ENCODE measurements at places on chromosomes 16 and 17.

DNA sequence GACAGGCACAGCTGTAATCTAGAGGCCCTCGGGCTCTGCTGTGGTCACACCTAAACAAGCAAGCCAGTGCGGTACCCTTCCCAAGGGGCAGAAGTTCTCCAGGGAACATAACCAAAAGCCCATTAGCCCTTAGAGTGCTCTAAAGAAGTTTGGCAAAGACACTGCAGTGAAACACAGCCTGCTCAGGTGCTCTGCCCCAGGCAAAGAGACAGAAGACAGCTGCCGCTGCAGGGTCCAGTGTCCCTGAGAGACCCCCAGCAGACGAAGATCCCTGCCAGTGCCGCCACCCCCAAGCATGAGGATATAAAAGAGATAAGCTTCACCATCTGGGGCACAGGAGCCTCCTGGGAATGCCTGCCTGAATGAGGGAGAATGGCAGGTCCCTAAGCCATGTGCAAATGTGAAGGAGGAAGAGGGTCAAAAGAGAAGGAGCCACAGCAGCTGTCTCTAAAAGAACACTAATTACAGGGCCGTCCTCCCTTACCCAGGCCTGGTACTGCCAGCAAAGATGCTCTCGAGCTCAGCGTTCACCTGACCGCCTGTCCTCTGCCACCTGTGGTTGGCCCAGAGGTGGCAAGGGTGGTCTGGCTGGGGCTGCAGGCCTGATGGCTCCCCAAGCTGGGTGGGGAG lies 29.7 kb downstream of the CUEDC1 start:
- no peak for DNase-seq

DNA sequence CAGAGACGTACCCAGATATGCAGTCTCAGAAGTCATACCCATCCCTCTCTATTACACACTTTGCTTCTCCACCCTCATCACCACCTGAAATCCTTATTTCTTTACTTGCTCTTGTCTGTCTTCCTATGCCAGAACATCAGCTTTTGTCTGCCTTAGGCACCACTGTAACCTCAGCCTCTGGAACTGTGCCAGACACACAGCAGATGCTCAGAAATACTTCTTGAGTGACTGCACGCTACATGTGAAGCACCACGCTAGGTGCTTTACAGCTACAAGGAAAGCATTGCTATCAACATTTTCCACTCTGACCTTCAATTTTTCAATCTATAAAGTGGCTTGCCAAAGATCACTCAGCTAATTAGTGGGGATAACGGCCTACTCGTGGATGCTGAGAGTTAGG lies 226.8 kb downstream of the CHD9NB start:
- DNase-seq: no peak

DNA sequence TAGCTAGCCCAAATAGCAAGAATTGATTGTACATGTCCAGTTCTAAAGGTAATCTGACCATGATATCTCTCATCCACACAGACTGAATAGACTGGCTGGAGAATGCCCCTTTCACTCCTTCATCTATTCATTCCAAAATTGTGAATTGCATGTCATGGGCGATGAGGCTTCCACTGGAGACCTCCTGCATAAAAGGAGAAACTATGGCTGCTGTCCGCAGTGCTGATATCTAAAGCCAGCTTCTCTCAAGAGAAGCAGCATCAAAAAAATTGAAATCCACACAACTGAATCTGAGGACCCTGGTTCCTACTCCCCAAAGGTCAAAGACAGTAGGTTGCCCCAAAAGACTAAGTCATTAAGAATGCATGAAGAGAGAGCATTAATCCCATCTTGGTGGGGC lies 7.9 kb upstream of the SCNN1G start:
- no peak for DNase-seq

DNA sequence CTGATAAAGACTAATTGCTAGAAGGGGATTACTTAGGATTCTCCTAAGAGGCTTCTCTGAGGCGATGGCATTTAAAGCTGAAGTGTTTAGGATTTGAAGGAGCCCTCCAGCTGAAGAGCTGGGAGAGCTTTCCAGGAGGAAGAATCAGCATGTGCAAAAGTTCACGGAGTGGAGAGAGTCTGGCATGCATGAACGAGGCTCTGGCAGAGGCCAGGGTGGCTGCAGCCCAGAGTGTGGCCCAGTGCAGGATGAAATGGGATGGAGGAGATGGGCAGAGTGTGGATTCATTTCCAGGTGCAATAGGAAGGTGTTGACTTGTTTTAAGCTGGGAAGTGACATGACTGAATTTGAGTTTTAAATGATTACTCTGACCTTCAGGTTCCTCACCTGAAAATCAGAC lies 249.0 kb upstream of the CCL2 start:
- DNase-seq: no peak

Data from LoVo (cell line).